ENCODE measurements at places on chromosomes 5 and 9.
A peak's percentile ranks its signal among the peaks of the same experiment; 100 is the strongest.

DNA sequence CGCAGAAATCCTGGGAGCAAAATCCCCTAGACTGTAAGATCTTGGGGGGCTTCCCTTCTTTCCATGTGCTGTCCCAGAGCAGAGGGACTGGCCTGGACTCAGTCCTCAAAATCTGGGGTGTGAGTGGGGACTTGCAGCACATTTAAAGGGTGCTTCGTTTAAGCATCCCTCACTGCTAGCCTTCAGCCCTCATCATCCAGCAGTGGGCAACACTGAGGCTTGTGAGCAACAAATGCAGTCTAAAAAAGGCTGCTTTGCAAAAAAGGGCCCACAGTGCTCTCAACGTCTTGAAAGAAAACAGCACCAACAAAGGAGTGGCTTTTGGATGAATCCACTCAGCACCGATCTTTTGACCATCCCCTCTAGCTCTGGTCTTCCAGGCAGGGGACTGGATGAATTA is 128.3 kb upstream of the TBC1D2 start:
- no peak for DNase-seq

- DNase-seq: no peak
Measured at GRCh38 chr5:172568308-172568910, 72.7 kb upstream of the NEURL1B start.

DNA sequence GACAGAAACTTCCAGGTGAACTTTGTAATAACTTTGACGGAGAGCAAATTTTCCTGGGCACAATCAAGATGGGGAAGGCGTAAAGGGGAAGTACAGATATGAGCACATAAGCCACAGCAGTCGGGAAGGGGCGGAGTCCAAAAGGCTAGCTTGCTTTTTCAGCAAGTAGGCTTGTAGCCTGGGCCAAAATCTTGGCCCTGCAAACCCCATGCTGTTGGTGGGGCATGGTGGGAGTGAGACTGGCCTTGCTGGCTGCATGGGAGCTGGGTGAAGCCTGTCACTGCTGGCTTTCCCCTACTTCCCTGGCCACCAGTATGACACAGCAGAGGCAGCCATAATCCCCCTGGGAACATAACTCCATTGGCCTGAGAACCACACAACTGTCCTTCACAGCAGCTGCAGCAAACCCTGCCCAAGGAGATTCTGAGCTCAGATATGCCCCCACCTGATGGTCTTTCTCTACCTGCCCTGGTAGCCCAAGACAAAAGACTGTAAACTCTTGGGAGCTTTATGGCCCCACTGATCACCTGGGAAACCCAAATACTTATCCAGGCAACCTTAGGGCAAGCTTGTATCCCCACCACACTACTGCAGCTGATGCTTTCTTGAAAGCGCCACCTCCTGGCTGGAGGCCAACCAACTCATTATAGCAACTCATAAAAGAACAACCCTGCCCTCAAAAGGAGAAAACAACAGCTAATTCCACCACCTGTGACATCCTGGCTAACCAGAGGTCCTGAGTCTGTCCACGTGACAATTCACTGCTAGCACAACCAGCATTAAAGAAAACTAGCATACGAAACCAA is 24.0 kb downstream of the DCTN4 start:
- DNase-seq: no peak

DNA sequence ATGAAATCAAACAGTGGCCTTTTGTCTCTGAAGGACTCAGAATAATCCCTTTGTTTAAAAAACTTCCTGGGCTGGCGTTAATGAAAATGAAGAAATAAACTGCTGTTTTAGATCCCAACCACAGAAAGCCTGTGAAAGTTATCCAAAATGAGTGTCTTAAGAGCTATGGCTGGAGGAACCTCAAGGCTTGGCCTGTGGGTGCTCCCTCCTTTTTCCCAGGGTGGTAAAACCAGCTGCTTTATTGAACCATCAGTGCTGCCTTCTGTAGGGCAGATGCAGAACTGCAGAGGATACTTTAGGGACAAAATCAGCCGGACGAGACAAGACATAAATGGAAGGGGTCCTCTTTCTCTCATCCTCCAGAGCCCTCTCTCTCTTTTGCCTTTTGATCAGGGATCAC is 100.9 kb downstream of the SMARCA2 start:
- DNase-seq: no peak

DNA sequence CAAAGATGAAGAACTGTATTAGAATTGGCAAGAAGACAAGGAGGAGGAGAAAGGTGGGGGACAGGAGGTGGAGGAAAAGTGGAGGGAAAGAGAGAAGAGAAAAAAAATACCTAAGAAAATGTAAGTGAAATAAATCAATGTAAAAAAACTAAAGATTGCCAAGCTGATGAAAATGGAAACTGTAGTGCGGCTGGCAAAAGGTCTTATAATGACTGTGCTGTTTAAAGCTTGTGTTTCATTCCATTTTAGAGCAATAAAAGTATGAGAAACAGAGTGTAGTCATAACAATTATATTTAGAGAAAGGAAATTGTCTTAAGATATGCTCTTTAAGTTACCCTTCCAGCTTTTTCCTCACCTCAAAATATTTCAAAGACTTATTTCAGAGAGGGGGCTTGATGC is 670.5 kb upstream of the SEMA6A start:
- DNase-seq: no peak

- no peak for DNase-seq
Measured at GRCh38 chr5:93360436-93361088, 220.5 kb downstream of the NR2F1-AS1 start.

DNA sequence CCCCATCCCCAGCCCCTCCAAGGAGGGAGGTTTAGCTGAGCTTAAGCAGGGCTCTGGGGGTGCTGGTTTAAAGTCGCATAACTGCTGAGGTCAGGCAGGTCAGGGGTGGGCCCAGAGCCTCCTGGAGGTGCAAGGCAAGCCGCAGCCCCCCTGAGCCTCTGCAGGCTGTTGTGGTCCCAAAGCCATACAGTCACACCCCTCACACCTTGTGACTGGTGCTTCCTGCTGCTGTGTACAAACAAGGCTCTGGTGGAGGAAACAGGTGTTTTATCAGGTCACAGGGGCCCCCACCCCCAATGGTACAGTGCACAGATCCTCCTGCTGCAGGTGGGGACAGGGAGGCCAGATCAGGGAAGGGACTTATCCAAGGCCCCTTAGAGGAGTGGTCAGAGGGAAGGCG is 8.0 kb downstream of the TCF7 start:
- DNase-seq: no peak

DNA sequence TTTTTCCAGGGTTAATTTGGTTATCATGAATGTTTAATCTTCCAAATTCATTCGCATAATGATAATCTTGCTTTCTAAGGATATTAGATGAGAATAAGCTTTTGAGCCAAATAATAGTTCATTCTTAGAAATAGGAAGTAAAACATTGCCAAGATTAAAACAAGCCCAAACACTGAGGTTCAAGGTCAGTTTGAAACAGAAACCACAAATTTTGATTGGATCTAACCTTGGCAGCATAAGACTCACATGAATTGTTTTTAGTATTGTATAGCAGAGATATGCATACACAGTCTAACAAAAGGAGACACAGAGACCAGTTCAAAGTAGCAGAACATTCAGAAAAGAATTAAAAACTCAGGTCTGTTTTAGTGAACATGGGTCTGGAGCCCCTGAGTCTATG is 43.4 kb upstream of the VCAN start:
- DNase-seq: no peak

GRCh38 chr9:34707130-34707529 is 2.8 kb downstream of the CCL21 start:
- DNase-seq: no peak

DNA sequence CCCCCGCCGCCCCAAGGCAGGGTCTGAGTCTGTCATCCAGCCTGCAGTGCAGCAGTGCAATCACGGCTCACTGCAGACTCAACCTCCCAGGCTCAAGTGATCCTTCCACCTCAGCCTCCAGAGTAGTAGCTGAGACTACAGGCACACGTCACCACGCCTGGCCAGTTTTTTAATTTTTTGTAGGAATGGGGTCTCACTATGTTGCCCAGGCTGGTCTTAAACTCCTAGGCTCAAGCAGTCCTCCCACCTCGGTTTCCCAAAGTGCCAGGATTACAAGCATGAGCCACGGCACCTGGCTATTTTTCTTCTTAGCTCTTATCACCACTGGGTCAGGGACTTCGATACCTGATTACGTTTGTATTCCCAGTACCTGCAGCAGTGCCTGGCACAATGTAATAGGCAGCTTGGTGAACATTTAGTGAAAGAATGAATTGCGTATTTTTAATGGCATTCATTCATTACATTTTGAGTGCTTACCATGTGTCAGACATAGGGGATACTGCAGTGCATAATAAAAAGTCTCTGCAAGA is 10.3 kb downstream of the LARP1 start:
- DNase-seq: no peak

DNA sequence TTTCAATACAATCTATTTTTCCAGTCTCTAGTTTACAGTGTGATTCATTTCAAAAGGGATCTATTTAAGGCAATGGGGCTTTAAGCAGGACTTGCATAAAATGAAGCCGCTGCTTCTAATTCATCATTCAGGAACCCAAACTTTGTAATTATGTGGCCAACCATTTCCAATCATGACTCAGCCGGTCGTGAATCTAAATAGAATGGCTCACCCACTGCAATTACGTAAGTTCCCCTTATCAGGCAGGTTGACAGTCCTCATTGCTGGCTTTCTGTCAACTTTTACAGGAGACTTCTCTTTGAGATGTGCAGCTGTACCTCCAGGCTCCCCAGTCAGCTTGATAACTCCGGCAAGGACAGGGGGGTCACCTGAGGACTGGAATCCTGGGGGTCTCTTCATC is 152.8 kb upstream of the DAP start:
- no peak for DNase-seq

DNA sequence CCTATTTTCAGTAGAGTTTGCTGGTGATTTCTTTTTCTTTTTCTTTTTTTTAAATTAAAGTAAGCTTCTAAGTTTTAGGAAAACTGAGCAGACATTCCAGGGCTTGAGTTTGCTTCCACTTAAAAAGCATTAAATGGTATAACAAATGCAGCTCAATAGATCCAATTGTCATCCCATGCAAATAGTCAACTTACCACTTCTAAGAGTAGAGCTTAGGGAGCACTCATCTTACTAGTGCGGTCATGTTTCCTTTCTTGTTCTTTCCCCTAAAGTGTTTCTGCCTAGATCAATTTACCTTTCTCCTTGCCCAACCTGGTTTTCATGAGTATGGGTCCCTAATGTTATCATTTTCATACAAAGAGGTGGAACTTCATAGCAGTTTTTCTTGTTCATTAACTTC is 13.0 kb upstream of the CEP120 start:
- no peak for DNase-seq

DNA sequence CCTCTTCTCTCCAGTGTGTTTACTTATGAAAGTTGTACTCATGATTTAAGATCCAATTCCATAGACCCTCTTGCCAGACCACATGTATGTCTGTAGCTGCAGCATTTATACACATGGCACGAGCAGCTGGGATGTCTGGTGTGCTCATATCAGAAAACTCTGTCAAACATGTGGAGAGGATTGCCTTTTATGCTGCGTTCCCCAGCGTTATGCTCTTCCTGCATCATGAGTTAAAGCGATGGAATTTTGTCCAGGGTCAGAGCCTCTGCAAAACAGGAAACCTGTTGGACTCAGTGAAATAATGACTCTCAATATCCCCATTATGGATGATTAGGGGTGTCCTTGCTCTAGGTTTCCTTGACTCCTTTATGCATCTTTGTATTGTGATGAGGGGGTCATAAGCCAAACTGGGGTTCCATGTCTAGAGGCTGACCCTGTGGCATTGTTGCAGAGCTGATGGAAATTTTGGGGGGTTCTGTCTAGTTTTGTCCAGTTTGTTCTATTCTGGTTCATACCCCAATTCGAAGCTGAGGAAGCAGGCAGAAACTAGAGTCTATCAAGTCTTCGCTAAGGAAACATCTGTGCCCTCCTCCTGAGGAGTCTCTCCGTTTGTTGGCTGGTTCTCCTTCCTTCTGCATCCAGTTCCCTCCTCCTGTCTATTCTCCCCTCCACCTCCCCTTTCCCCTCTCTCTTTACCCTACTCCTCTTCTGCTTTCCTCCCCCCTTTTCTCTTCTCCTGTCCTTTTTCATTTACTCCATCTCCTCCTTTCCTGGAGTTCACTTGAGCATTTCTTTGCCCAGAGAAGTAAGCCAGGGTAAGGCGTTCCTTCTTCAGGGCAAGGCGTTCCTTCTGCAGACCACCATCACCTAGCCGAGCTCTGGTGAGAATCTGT is 252.8 kb downstream of the MAST4 start:
- no peak for DNase-seq

- peak; percentile 32 for DNase-seq
Measured at GRCh38 chr9:94259077-94259862, at the start of gene ZNF169. Gene ZNF169, plus strand, starts transcription at chr9:94259298. Its CDS starts 19,515 bp downstream, at chr9:94278813.

GRCh38 chr9:13113216-13113615 is 166.3 kb downstream of the MPDZ start:
- no peak for DNase-seq

- no peak for DNase-seq
Measured at GRCh38 chr9:126208216-126208758, 118.3 kb upstream of the MVB12B start.

DNA sequence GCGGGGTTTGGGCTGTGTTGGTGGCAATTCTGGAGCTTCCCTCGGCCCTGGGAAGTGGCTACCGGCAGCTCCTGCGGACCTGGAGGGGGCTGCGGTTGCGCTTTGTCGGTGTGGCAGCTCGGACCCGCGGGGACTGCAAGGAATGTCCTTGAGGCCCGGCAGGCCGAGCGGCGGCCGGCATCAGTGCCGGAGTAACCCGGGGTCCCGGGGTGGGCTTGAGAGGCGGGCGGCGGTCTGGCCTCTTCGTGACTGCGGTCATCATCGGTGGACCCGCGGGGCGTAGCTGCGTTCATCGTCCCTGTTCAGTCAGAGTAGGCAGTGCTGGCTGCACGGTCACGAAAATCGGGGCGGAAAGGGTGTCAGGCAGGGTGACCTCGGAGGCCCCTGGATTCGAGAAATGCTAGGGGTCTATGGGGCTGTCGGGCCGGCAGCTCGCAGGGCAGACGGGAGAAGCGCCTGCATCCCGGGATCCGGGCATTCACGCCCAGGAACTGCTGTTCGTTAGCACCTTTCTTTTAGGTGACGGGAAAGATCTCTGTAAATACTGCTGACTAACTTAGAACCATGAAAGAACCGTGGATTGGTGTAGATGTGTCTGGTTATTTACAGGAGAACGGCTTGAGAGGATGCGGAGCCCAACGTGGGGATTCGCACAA is 474 bp downstream of the HMGCR start:
- no peak for DNase-seq

DNA sequence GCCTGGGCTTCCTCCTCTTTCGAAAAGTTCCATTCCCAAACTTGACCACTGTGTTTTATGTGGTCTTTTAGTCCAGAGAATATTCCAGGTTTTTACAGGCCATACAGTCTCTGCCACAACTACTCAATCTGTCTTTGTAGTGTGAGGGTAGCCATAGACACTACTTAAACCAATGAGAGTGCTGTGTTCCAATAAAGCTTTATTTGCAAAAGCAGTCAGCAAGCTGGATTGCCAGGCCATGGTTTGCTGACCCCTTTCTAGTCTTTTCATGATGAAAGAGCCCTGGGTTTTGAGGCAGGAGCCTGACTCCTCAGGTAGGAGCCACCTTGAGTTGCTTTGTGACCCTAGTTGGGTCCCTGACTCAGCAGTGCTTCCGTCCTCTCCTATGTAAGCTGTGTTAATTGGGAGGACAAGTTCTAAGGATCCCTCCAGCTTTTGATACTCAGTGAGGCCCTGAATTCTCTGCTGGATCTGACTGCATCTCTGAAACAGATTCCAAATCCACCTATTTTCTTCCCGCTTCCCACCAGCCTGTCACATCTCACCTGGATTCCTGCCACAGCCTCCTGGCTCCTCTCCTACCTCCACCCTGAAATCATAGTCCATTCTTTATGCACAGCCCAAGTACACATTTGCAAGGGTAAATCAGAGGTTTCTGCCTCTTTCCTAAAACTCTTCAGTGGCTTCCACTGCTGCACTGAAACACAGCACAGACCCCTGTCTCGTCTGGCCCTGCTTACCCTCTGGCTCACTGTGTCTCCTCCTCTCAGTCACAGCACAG is 13.5 kb downstream of the GALNT10 start:
- DNase-seq: no peak
